ENCODE measurements at places on chromosomes 11 and 22.
A peak's percentile ranks its signal among the peaks of the same experiment; 100 is the strongest.

- DNase-seq = no peak
These were observed 7.2 kb upstream of the NIPSNAP1 start for GRCh38 chr22:29587938-29588699.

DNA sequence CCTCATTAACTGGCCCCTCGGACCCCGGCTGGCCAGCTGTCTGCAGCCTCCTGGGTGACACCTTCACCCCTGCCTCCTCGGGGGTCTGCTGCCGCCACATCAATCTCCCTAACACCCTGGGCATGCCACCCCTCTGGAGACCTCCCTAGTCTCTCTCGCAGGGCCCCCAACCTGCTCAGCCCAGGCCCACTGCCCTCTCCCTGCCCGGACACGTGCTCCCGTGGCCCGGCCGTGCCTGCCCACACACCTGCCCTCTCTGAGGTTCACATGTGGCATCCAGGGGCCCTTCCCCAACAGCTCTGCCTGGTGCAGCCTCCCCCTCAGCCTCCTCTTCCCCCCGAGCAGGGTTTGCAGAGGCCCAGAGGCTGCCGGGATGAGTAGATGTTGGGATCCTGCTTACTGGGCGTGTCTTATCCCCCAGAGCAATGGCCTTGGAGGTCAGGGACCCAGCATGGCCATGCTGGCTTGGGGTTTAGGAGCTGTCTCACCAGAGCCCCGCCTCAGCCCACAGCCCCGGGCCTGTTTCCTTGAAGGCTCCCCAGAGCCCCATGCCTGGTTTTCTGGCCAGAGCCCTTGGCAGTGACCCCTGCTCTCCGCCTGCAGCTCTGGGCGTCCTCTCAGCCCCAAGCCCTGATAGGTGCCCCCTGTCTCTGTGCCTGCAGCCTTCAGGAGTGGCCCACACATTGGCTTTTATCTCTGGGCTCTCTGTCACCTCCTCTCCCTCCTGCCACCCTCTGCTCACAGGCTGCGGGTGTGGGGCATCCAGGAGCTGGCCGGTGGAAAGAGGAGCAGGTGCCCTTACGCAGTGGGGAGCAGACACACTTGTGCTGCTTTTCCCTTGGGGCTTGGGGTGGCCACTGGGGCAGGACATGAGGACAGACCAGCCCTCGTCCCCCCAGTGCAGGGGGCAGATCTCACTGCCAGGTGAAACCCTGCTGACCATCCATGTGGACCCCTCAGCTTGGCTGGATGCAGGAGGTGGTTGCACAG is 25.7 kb upstream of the SEPTIN5 start:
- no peak for DNase-seq

GRCh38 chr11:13674799-13675509 is 6.5 kb downstream of the FAR1 start:
- no peak for DNase-seq

GRCh38 chr11:79515781-79516180 is 75.0 kb upstream of the TENM4 start:
- DNase-seq = no peak

GRCh38 chr22:18987765-18988164 is 51.7 kb upstream of the PRODH start:
- DNase-seq = no peak

DNA sequence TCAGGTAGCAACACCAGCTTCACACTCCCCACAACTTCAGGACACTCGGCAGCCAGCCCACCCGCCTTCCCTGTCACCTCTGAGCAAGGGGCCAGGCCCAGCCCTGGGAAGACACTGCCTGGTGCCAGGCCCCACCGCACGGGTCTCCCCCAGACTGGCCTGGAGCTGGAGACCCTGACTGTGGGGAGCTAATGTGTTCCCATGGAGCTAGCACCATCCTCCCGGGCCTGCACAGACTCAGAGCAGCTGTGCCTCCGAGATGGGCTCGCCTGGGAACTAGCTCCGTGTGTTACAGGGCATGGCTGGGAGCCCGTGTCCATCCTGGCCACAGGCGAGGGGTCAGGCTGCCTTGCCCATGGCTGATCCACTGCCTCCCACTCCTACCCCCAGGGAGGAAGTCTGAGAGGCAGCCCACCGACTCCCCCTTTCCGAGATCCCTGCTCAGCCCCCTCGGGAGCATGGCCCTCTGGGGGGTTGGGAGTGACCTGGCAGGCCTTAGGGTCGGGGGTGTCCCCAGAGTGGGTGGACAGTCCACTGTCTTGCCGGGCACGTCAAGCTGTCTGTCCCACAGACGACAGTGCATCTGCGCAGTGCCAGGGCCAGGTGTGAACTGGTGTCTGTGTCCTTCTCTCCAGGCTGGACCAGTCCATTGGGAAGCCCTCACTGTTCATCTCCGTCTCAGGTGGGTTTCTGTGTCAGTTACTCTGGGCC is 76.7 kb upstream of the KCNQ1OT1 start:
- DNase-seq = no peak

DNA sequence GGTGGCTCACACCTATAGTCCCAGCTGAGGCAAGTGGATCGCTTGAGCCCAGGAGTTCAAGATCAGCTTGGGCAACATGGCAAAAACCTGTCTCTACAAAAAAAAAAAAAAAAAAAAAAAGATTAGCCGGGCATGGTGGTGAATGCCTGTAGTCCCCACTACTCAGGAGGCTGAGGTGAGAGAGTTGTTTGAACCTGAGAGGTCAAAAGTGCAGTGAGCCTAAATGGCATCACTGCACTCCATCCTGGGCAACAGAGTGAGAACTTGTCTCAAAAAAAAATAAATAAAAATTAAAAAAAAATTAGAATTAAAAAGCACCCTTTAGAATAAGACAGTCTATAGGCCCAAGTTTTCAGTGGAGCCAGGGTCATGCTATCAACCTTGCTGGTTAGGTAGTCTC is 95.5 kb downstream of the PDHX start:
- no peak for DNase-seq

DNA sequence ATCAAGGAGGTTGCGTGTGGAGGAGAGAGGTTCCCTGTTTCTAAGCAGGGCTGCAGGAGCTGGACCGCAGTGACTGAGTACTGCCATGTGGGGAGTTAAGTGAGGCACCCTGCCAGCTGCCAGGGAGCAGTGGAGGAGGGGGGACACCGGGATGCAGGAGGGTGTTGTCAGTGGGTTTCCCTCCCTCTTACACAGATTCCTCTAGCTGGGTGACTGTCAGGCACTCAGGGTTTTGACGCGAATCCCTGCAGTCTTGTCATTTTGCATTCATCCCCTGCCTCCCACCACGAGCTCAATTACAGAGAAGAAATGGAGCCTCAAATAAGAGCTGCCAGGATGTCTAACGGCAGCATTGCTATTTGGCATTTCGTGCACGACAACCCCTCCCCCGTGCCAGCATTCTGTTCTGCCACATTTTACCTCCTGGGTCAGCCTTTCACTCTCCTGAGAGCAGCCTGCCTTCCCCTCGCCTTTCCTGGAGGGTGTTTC is 119.8 kb upstream of the SORL1-AS1 start:
- no peak for DNase-seq

DNA sequence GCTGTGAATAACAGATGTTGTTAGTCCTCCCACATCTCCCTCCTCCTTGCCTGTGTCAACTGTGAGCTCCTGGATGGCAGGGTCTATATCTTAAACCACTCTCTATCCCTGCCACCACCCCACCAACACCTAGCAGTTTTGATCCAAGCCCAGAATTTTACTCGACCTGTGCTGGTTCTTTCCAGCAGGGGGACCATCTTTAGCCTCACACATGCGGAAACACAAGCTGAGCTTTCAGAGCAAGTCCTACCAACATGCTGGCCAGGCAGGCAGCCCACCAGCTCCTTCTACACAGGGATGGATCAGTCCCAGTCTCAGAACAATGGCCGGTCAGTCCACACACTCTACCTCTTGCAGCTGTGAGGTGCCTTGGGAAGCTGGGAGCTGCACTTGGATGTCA is 231.5 kb downstream of the NXPE2 start:
- no peak for DNase-seq

DNA sequence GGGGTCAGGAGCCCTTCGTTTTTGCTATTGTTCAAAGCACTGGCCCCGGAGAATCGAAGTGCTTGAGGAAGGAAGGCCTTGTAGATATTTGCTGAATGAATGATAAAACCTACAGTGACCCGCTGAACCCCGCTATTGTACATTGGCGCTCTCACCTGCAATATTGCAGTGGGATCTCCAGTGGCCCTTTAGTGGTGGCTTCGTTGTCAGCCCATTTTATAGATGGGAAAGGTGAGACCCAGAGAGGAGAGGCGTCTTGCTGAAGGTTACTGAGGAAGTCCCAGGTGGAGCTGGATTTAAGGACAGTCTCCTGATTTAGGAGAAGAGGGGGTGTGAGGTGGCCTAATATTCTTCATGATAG is 1.2 kb downstream of the CDC42EP2 start:
- DNase-seq = no peak

DNA sequence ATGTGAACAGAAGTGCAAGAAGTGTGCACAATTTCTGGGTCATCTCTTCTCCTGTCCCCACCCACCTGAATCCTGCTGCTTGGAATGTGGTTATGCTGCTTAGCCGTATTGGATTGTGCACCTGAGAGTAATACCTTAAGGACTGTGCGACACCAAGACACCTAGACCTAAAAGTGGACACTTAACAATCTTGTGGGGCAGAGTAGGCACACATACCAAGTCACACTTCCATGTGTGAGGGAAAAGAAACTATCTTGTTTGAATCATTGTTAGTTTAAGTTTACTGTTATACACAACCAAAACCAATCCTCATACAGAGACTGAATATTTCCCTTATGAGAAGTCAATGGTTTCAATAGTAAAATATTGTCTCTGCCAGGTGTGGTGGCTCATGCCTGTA is 93.7 kb downstream of the CCDC83 start:
- no peak for DNase-seq

- DNase-seq = peak; percentile 84
These were observed 1.4 kb upstream of the GGA1 start for GRCh38 chr22:37607010-37607934.

DNA sequence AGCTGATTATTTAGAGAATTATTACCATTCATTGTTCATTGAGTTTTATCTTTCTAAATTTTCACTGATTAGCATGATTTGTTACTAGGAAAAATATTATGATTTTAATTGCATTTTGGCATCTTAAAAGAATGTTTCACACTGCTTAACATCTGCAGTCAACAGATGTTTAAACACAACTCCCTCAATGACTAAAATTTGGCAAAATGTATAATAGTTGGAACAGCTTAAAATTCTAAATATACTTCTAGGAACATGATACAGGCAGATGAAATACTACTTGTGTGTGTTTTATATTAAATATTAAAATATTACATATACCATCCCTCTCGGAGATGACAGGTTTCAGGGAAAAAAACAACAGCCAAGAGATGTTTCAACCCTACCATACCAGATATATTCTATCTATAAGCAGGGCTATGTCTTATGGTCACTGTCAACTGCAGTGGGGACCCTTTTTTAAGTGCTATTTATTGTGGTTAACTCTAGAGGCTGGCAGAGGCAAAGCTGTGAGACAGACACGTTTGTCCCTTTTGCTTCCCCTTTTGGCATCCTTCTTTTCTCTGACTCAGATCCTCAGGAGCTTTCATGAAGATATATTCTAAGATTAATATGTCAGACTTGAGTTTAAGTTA is 81.9 kb downstream of the BDNF start:
- DNase-seq = no peak

GRCh38 chr11:126948563-126948962 is 52.0 kb downstream of the KIRREL3 start:
- no peak for DNase-seq

GRCh38 chr11:38009932-38010331 is 1411.9 kb upstream of the RAG2 start:
- DNase-seq = no peak

DNA sequence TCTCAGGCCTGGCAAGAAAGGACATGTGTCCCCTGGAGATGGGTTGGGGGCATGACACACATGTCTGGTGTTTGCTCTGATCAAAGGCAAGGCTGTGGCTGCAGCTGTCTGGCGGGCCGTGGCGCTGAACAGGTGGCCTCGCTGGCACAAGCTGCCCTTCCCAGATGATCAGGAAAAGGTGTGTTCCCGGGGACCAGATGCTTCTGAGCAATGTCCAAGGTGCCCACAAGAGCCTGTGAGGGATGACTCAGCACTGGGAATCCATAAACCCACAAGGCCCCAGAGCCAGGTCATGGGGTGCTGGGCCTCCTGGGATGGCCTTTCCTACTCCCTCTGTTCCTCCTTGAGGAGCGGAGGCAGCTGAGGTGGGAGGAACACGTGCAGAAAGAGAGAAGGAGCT is 9.7 kb upstream of the LRP5 start:
- DNase-seq = no peak

DNA sequence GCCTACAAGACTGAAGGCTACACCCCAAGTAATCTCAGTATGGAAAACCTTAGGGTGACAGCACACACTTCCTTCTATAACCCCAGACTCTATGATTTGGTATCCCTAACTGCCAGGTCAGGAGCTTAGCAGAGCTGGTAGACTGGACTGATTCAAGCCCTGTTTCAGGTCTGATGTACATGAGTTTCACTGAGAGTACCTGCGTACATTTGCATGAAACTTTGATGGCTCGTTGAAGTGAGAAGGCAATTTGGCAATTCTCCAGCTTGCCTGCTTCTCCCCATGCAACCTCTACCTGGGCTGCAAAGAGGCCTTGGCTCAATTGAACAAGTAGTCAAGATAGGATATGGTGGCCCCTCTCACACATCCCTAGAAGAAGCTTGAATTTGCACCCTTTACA is 10.2 kb downstream of the FIBIN start:
- no peak for DNase-seq

GRCh38 chr11:92168936-92169335 is 55.7 kb upstream of the FAT3 start:
- DNase-seq = no peak

- peak; percentile 54 for DNase-seq
These were observed at the start of gene P4HA3 for GRCh38 chr11:74311352-74311926. Gene P4HA3 (minus strand): TSS chr11:74311640. CDS start chr11:74311611, 29 bp downstream.

- no peak for DNase-seq
These were observed 5.0 kb downstream of the BSCL2 start for GRCh38 chr11:62702246-62702645.

DNA sequence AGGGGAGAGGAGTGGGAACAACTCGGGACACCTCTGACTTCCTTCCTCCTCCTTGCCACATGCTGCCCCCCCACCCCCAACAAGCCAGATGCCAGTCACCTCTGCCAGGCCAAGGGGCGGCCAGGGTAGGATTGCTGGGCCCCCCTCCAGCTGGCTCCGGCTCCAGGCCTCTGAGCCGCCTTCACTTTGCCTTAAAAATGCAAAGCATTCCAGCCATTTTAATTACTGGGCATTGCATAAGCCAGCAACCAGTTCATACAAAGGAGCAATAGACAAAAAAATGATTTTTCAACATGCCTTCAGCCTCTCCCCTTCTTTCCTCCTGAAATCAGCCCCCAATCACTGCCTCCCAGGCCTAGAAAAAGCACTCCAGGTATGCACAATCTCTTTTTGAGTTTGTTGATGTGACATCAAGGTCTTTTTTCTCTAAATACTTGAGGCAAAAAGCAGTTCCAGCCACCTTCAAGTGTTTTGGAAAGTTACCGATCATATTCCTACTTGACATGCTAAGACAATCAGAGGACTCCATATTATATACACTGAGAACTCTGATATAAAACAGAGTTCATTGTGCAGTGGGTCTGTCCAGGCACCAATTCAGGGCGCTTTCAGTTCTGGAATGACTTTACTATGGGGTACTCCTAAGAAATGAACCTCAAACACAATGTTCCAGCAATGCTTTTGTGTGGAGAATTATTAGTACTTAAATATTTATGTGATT is 12.4 kb upstream of the TIMP3 start:
- DNase-seq = no peak

GRCh38 chr11:15113381-15113780 is 1.3 kb upstream of the INSC start:
- DNase-seq = no peak
